ENCODE measurements at places on chromosomes 7 and 10.

- DNase-seq = no peak
These were observed 25.1 kb downstream of the MAT1A start for GRCh38 chr10:80264081-80265056.

DNA sequence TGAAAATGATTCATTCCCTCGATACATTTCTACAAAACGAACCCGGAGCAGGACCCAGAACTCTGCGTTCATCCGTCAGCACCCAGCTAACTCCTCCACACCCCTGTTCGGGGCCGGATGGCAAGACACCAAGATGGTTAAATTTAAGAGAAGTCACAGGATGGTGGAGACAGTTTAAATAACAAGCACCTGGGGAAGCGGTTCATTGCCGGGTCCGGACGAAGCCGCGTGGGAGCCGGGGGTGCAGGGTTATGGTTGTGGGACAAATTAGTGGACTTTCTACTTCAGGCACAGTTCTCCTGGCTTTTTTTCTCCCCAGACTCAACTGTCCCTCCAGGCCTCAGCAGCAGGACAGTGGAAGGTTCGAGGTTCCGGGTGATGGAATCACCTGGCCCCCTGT, 45.4 kb downstream of the ASB13 start:
- no peak for DNase-seq

DNA sequence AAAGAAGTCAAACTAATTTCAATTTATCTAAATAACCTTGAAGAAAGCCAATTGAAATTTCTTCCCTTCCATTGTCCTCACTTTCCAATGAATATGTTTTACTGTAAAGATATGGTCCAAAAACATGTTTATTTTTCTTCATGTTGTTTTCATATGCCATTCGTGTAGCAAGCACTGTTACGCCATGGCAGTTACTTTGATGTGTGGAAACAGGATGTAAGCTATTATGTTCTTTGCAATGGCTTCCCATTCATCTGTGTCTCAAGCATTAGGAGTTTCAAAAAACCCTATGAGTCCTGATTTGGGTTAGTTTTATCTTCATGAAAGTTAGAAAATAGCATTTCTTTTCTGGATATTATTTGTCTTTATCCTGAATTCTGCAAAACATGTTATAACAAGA, 31.0 kb downstream of the GPR141 start:
- no peak for DNase-seq

- no peak for DNase-seq
These were observed 895 bp upstream of the ZNF804B start for GRCh38 chr7:88758381-88759229.

DNA sequence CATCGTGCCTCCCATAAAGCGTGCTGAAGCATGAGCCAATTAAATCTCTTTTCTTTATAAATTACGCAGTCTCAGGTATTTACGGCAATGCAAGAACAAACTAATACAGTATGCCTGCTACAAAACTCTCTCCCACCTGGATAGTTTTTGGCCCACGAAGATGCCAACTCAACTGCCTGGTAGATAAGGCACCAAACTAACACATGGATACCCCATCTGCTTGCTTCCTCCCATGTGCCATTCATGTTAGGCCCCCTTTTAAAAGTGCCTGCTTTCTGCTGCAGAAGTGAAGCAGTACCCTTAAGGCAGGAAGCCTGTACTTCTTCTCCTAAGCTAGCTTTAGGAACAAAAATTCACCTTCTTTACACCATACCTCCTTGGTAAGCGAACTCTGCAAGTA, 15.6 kb upstream of the EPC1 start:
- DNase-seq = no peak

DNA sequence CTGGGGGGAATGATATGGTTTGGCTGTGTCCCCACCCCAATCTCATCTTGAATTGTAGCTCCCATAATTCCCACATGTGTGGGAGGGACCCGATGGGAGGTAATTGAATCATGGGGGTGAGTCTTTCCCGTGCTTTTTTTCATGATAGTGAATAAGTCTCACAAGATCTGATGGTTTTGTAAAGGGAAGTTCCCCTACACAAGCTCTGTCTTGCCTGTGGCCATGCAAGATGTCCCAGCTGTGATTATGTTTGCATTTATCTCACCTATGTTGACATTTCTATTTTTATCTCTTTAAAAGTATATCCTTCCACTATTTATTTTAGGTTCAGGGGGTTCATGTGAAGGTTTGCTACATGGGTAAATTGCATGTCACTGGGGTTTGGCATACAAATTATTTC, 323.9 kb upstream of the GLI3 start:
- no peak for DNase-seq

- DNase-seq = peak; percentile 4
These were observed 426 bp downstream of the SYPL1 start for GRCh38 chr7:106111655-106112117.

DNA sequence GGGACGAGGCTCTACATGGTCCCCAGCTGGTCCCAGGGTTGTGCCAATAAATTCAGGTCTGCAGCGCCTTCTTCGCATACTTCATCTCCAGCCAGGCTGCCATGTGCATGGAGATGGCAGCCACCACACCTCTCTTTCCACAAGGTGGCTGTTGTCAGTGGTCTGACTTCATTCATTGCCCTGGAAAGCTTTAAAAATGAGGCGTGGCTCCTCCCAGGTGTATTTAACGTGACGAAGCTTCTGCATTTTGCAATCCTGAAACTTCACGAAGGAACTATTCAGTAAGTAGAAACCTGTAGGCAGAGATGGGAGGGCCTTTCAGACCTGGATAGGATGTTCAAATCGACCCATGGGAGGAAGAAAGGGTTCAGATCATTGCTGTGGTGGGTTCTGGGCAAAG, 53.7 kb downstream of the PFKFB3 start:
- no peak for DNase-seq

- no peak for DNase-seq
These were observed 17.4 kb upstream of the PRKCQ start for GRCh38 chr10:6597478-6597877.

GRCh38 chr10:91389636-91390512, 20.3 kb upstream of the HECTD2 start:
- peak; percentile 17 for DNase-seq

DNA sequence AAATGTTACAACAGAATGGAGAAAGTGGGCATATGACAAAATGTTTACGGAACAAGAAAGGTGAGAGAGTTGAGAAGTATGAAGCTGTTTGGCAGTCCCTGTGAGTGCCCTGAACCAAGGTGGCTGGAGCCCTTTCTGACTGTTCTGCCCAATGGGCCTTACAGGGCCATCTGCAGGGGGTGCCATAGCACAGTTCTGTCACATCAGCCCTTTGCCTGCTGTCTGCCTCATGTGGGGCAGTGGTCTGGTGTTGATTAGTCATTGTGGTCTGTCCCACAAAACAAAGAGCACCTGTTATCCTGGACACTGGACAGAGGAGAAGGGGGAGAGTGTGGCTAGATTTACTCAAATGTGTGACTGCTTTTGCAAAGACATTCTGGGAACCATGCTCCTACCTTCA, 51.5 kb upstream of the OSBPL3 start:
- DNase-seq = no peak

- DNase-seq = peak; percentile 23
These were observed 233.2 kb upstream of the AUTS2 start for GRCh38 chr7:69364813-69365643.

- no peak for DNase-seq
These were observed 38.3 kb upstream of the GALNTL5 start for GRCh38 chr7:151917791-151918509.

GRCh38 chr10:1553951-1554350, 183.4 kb downstream of the ADARB2 start:
- no peak for DNase-seq

- no peak for DNase-seq
These were observed 408.0 kb downstream of the HGF start for GRCh38 chr7:81361769-81362312.

GRCh38 chr10:110918643-110919348, at the start of gene BBIP1:
BBIP1 (minus strand) TSS chr10:110919180; CDS start chr10:110918157, 1,023 bp downstream.
- peak; percentile 88 for DNase-seq

DNA sequence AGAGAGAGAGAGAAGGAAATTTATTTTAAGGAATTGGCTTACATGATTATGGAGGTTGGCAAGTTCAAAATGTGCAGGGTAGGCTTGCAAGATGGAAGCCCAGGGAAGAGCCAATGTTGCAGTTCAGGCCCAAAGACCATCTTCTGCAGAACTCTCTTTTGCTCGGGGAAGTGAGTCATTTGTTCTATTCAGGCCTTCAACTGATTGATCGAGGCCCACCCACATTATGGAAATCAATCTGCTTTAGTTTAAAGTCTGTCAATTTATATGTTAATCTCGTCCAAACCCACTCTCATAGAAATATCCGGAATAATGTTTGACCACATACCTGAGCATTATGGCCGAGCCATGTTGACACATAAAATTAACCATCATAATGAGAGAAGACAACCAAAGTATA, 113.3 kb upstream of the CXCL12 start:
- DNase-seq = no peak

GRCh38 chr7:74362266-74362665, 73.1 kb downstream of the CLIP2 start:
- no peak for DNase-seq

DNA sequence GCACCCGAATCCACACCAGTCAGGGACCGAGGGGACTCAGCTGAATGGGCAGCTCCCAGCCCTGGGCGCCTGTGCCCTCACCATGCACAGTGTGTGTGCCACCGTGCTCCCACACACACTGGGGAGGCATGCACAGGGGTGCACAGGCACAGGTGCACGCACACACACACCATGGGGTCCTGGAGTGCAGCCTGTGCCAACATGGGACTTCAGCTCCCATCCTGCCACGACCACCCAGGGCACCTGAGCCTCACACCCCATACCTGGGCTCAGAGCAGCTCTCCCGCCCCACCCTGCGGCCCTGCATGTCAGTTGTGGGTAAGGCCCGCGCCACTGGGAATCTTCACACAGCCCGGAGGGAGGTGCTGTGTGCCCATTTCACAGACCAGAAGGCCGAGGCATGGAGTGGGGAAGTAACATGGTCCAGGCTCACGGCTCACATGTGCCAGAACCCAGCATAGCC, 8.0 kb downstream of the ELFN1 start:
- no peak for DNase-seq

DNA sequence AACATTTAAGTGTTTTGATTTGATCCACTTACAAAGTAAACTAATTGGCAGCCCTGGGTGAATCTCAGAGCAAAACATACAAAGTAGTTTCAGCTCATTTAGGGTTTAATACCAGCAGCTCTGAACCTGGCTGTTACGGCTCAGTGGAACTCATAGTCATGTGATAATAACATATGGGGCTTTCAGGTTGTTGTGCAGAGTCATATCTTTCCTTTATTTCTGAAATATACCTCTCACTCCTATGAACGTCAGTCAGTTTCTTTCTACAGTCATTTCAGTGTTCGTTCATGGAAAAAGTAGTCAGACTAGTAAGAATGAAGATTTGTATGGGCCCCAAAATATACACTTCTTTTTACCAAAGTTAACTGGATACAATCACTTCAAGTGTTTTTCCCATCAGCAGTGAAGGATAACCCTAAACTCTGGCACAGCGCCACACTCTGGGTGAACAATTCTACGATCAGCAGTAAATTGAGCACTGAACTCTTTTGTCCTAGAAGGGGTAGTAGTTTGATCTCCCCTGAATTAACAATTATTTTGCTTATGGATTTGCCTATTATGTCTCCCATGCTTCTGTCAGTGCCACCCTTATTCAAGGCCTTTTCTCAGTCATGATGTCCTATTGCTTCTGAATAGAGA, 218.6 kb downstream of the THSD7A start:
- no peak for DNase-seq

- no peak for DNase-seq
These were observed 55.3 kb downstream of the SH3PXD2A start for GRCh38 chr10:103800089-103800488.

GRCh38 chr7:24290004-24290641, 6.1 kb downstream of the NPY start:
- DNase-seq = no peak

DNA sequence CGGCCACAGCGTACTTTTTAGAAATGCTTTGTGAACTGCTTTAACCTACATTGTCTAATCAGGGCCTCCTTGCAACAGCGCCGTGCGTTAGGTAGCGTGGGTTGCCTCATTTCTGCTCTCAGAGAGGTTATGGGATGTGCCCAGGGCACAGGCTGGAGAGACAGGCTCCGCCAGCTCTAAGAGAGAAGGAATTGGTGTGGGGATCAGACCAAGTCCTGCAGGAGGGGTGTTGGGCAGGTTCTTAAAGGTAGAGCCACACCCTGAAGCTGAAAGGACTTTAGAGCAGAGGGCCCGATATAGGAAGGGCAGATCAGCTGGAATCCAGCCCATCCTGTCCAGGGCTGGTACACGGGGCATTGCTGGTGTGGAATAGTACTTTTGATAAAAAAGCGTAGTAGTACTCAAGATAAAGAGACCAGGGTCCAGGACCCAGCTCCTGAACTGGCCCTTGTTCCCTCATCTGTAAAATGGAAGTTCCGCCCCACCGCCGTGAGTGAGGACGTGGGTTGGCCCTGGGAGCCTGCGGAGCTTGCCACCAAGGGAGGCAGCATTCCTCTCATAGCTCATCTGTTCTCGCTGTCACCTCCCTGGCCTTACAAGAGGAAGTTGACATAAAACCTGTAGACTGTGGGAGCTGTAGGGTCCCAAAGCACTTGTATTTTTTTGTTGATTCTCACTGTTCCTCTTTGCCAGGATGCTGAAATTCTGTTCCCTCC, 37.2 kb downstream of the TMEM120A start:
- no peak for DNase-seq

- no peak for DNase-seq
These were observed 60.8 kb downstream of the NRCAM start for GRCh38 chr7:108395426-108395825.

- no peak for DNase-seq
These were observed 56.0 kb downstream of the ANKRD7 start for GRCh38 chr7:118280319-118281012.

DNA sequence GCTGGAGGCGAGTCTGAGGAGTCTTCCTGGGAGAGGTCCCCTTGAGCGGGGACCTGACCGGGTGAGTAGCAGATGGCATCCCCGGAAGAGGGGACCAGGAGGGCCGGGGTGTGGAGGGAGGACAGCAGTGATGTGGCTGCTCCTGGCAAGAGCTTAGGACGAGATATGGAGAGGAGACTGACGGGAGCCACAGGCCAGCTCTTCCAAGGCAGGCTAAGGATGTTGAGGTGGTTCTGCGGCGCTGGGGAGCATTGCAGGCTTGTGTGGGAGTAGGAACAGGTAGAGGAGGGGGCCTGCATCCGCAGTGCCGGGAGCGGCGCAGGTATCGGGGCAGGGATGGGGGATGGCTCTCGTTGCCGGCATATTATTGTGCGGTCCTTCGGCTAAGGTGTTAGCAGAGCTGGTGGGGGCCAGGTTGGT, 76.7 kb upstream of the ANLN start:
- no peak for DNase-seq

DNA sequence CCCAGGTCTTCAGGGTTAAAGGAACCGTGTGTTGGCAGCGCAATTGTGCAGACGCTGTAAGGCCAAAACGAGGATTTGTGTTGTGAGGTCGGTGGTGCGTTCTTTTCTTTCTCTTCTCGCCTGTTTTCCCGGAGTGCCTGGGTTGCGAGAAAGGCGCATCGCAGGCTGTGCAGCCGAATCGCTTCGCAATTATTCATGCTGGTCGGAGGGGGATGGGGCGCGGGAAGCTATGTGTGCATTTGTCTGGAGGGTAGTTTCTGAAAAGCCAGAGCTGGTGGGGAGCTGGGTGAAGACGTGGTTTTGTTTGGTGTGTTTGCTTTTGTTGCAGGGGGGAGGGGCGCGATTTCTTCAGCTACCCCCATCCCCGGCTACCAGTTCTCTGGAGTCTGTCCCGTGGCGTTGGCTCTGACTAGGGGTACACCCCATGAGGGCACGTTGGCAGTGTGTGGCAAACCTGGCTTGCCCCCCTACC, 2.1 kb downstream of the MXI1 start:
- no peak for DNase-seq

Data from NCI-H1417 treated with DMSO at 0.1 percent for 48 hours (cell line).